HCT116 (cell line): ENCODE measurements at places on chromosomes 11 and 22. TPM values are rescaled to one million over a fixed set of nuclear protein-coding genes. Genes with fewer than 3 reads are reported as not detected.

GRCh38 chr11:33701302-33702230 lies 940 bp upstream of the C11orf91 start:
- H3K27ac ChIP-seq = peak overlapping the region; percentile 23; the same call in 1 of the 2 replicates
- no peaks in the 10 kb centered on the region for H3K27me3 ChIP-seq
- peak overlapping the region; percentile 44 for H3K4me3 ChIP-seq
- H3K36me3 ChIP-seq = no peaks in the 10 kb centered on the region
- DNase-seq = no peak

DNA sequence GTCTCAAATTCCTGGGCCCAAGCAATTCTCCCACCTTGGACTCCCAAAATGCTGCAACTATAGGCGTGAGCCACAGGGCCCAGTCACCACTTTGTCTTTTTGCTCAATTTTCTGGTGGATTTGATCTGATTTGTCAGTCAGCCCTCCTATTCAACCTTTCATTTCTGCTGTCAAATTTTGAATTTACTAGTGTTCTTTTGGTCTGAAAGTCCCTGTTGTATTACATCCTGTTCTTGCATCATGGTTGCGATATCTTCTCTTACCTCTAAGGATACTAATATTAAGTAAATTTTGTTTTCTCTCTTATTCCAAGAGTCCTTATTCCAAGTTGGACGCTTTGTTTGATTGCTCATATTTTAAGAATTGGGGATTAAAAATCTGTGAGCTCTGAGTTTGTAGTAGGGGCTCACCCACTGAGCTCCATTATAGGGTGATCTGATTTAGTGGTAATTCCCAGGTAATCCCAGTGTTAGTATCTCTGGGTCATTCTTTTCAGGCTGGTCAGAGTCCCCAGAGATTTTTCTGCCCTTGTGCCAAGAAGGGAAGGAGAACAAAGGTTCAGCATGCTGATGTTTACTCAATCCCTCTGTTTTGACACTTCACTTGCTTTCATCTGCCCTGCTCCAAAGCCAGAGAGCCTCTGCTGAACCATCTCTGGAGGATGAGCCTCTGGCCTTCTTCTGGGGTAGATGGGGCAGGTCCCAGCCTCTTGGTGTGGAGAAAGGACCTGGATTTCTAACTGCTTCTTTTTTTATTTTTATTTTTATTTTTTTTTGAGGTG lies 10.0 kb downstream of the UPB1 start:
- no peak overlapping the region for H3K27ac ChIP-seq
- no peaks in the 10 kb centered on the region for H3K36me3 ChIP-seq
- H3K27me3 ChIP-seq = no peaks in the 10 kb centered on the region
- H3K4me3 ChIP-seq = no peak overlapping the region

GRCh38 chr11:86097980-86098379 lies 29.1 kb upstream of the PICALM start:
- H3K27ac ChIP-seq = no peak overlapping the region
- no peaks in the 10 kb centered on the region for H3K36me3 ChIP-seq
- no peaks in the 10 kb centered on the region for H3K4me1 ChIP-seq
- H3K27me3 ChIP-seq = no peaks in the 10 kb centered on the region
- H3K4me3 ChIP-seq = no peak overlapping the region

DNA sequence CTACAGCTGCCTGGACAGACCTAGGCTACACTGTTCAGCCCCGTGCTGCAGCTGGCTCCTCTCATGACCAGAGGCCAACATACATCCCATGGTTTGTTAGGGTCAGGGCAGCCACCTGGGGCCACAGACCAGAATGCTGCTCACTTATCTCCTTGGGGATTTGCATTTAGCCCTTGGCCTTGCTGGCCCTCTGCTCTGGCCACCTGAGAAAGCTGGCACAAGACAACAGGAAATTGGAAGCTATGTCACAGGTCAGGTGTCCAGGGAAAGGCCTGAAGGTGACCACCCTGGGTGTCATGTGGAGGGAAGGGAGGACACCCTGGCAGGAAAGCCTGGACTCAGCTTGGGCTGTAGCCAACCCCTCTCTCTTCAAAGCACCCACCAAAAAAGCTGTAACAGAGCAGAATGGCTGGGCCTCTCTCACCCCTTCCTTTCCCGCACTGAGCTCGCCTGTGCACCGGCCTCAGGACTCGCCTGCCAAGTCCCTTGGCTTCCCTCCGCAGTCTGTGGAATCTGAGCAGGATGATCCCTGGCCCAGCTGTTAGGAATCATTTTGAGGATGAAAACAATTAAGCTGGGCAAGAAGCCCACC lies 86.3 kb downstream of the SNX19 start:
- H3K4me3 ChIP-seq = no peak overlapping the region
- H3K27ac ChIP-seq = no peak overlapping the region
- no peaks in the 10 kb centered on the region for H3K36me3 ChIP-seq

Gene TSPAN32
- not detected for total RNA-seq

DNA sequence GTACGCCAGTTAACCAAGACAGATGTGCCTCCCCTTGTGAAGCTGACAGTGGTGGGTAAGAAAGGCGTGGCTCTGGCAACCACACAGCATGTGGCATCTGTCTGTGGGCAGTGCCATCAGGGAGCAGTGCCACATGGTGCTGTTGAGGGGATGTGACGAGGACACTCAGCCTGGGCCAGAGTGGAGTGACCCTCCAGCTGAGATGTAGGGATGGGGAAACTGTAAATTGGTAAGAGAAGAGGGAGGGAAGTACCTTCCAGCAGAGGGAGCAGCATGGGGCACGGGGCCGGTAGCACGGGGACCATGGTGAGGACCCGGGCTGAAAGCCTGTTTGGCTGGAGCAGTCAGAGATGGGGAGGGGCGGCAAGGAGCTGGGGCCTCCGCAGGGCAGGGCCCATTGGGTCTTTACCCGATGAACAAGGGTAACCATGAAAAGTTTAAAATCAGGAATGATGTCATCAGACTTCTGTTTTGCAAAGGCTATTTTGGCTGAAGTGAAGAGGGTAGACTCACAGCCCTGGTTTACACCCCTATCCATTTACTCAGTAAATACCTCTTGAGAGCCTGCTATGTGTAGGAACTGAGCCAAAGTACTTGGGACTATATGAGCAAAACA lies 10.4 kb downstream of the TMPRSS6 start:
- no peak for DNase-seq
- no peak overlapping the region for H3K27ac ChIP-seq
- H3K27me3 ChIP-seq = no peaks in the 10 kb centered on the region; the same call in 1 of the 2 replicates
- no peaks in the 10 kb centered on the region for H3K36me3 ChIP-seq
- peaks cover 14% of the 10 kb centered on the region; the same call in 1 of the 2 replicates for H3K4me1 ChIP-seq

GRCh38 chr11:6583584-6583983 lies 19.8 kb downstream of the RRP8 start:
- no peaks in the 10 kb centered on the region for H3K36me3 ChIP-seq
- no peaks in the 10 kb centered on the region for H3K27me3 ChIP-seq
- H3K4me3 ChIP-seq = no peak overlapping the region
- no peak overlapping the region for H3K27ac ChIP-seq
- no peak for DNase-seq
- no peaks in the 10 kb centered on the region for H3K4me1 ChIP-seq

GRCh38 chr11:14773755-14774154 lies 118.3 kb downstream of the CYP2R1 start:
- DNase-seq = no peak
- no peaks in the 10 kb centered on the region for H3K4me1 ChIP-seq
- no peak overlapping the region for H3K4me3 ChIP-seq
- H3K27me3 ChIP-seq = no peaks in the 10 kb centered on the region
- H3K27ac ChIP-seq = no peak overlapping the region
- no peaks in the 10 kb centered on the region for H3K36me3 ChIP-seq

GRCh38 chr11:46475051-46475925 lies 83.7 kb upstream of the CHRM4 start:
- DNase-seq = no peak
- H3K4me3 ChIP-seq = no peak overlapping the region
- peaks cover 38% of the 10 kb centered on the region for H3K4me1 ChIP-seq

DNA sequence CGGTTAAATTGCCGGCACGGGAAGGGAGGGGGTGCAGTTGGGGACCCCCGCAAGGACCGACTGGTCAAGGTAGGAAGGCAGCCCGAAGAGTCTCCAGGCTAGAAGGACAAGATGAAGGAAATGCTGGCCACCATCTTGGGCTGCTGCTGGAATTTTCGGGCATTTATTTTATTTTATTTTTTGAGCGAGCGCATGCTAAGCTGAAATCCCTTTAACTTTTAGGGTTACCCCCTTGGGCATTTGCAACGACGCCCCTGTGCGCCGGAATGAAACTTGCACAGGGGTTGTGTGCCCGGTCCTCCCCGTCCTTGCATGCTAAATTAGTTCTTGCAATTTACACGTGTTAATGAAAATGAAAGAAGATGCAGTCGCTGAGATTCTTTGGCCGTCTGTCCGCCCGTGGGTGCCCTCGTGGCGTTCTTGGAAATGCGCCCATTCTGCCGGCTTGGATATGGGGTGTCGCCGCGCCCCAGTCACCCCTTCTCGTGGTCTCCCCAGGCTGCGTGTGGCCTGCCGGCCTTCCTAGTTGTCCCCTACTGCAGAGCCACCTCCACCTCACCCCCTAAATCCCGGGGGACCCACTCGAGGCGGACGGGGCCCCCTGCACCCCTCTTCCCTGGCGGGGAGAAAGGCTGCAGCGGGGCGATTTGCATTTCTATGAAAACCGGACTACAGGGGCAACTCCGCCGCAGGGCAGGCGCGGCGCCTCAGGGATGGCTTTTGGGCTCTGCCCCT lies 529 bp upstream of the CCND1 start:
- H3K27ac ChIP-seq = peak overlapping the region; percentile 96
- H3K4me3 ChIP-seq = peak overlapping the region; percentile 99
- H3K36me3 ChIP-seq = peaks cover 4% of the 10 kb centered on the region; the same call in 1 of the 2 replicates
- H3K27me3 ChIP-seq = no peaks in the 10 kb centered on the region

- H3K36me3 ChIP-seq = no peaks in the 10 kb centered on the region
- peak overlapping the region; percentile 100 for H3K27ac ChIP-seq
- H3K4me3 ChIP-seq = peak overlapping the region; percentile 67
- no peaks in the 10 kb centered on the region for H3K27me3 ChIP-seq
Measured at GRCh38 chr22:49972163-49973017, 11.8 kb downstream of the PIM3 start.

DNA sequence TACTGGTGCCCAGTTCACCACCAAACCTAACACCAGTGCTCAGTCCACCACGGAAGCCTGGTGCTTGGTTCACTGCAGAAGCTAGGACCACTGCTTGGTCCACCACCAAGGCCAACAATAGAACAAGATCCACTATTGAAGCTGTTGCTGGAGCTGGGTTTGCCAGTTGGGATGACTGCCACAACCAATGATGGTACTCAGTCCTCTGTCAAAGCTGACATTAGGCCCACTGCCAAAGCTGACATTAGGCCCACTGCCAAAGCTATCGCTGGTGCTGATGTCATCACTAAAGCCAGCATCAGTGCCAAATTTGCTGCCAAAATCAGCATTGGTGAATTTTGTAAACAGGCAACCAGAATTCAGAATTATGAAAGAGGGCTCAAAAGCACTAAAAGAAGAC lies 1850.2 kb upstream of the RAG2 start:
- H3K27ac ChIP-seq = no peak overlapping the region
- H3K36me3 ChIP-seq = no peaks in the 10 kb centered on the region
- no peak overlapping the region for H3K4me3 ChIP-seq
- DNase-seq = no peak
- no peaks in the 10 kb centered on the region for H3K27me3 ChIP-seq

GRCh38 chr11:103648670-103649400 lies 387.6 kb upstream of the DDI1 start:
- H3K27ac ChIP-seq = no peak overlapping the region
- no peak overlapping the region for H3K4me3 ChIP-seq
- DNase-seq = no peak

GRCh38 chr11:83041126-83041525 lies 30.6 kb downstream of the RAB30 start:
- no peak overlapping the region for H3K4me3 ChIP-seq
- no peak overlapping the region for H3K27ac ChIP-seq
- H3K36me3 ChIP-seq = no peaks in the 10 kb centered on the region
- H3K4me1 ChIP-seq = peaks cover 4% of the 10 kb centered on the region; the same call in 1 of the 2 replicates
- no peaks in the 10 kb centered on the region for H3K27me3 ChIP-seq
- DNase-seq = no peak

- no peak for DNase-seq
- no peaks in the 10 kb centered on the region for H3K36me3 ChIP-seq
- H3K4me1 ChIP-seq = peaks cover 33% of the 10 kb centered on the region
- H3K27ac ChIP-seq = no peak overlapping the region; the same call in 1 of the 2 replicates
- H3K4me3 ChIP-seq = no peak overlapping the region
Measured at GRCh38 chr22:37485395-37486223, 575 bp downstream of the MFNG start.

- DNase-seq = no peak
- no peaks in the 10 kb centered on the region for H3K36me3 ChIP-seq
- no peak overlapping the region for H3K4me3 ChIP-seq
- no peaks in the 10 kb centered on the region for H3K4me1 ChIP-seq
- no peak overlapping the region for H3K27ac ChIP-seq
- H3K27me3 ChIP-seq = no peaks in the 10 kb centered on the region
Measured at GRCh38 chr11:98952107-98952506, 68.6 kb upstream of the CNTN5 start.

DNA sequence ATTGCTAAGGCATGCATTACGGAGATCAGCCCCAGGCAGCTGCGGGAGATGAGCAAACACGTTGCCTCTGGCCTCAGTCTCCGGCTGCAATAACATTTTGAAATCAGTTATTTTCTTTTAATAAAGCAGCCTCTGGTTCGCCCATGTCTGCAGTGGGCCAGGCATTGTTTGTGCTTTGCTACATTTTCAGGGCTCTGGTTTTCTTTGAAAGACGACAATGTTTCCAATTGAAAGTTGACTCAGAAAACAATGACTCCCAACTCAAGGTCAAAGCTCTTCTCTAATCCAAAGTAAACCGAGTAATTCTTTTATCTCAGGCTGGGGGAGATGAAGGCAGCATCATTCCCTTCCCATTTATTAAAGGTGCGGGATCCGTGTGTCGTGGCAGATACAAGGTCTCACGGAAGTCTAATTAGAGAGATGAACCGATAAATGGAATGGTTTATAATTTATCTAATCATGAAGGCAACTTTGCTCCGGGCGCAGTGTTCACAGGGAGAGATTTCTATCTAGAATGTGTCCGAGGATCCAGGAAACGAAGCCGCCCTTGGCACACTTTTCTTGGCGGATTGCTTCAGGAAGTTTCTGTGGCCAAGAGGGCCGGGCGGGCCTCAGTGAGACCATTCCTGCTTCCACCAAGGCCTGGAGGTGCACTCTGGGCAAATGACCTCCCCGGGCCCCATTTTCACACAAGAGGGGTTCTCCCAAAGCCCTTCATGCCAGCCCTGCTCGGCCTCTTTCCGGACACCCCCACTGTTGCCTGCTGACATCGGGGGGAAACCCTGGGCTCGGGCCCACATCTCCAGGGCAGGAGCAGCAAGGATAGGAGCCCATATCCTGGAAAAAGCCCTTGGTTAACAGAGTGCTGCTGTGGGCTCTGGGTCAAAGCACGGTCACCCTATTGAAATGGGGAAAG lies 811.4 kb downstream of the BRD1 start:
- no peak overlapping the region for H3K4me3 ChIP-seq
- peaks cover 19% of the 10 kb centered on the region for H3K27me3 ChIP-seq
- no peak for DNase-seq
- H3K27ac ChIP-seq = no peak overlapping the region
- H3K36me3 ChIP-seq = no peaks in the 10 kb centered on the region
- no peaks in the 10 kb centered on the region for H3K4me1 ChIP-seq

Gene OR52D1
- total RNA-seq = not detected

GRCh38 chr22:28297504-28297903 lies 378.4 kb upstream of the PITPNB start:
- H3K27ac ChIP-seq = no peak overlapping the region
- DNase-seq = no peak
- H3K4me1 ChIP-seq = no peaks in the 10 kb centered on the region
- H3K27me3 ChIP-seq = peaks cover 66% of the 10 kb centered on the region
- no peaks in the 10 kb centered on the region for H3K36me3 ChIP-seq

Gene OR10G8
- total RNA-seq = not detected
